ENCODE measurements at places on chromosomes 7 and 10.

GRCh38 chr7:19107356-19108146, 9.9 kb downstream of the TWIST1 start:
- DNase-seq = no peak

GRCh38 chr7:5194571-5194970, 4.5 kb downstream of the WIPI2 start:
- no peak for DNase-seq

DNA sequence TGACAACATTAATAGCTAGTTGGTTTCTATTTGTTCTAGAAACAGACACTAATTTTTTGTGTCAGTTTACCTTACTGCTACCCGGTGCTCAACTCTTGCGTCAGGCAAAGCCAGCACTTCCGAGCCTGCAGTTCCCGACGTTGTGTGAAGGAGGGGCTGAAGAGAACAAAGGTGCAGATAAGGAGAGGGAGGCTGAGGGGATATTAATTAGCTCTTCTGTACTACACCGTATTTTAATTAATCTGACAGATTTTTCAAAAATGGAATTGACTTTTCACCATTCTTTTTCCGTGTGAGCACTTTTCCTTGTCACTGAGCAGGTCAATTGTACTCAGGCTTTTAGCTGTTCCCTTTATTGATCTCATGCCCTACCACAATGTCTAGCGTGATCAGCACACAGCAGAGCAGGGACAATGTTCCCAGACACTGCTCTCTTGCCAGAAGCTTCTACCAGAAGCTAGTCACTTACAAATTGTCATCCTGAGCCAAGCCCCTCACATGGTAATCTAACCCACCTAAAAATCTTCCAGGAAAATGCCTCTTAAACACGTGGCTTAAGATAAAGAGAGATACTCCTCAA, 650.5 kb upstream of the MKI67 start:
- DNase-seq = no peak

DNA sequence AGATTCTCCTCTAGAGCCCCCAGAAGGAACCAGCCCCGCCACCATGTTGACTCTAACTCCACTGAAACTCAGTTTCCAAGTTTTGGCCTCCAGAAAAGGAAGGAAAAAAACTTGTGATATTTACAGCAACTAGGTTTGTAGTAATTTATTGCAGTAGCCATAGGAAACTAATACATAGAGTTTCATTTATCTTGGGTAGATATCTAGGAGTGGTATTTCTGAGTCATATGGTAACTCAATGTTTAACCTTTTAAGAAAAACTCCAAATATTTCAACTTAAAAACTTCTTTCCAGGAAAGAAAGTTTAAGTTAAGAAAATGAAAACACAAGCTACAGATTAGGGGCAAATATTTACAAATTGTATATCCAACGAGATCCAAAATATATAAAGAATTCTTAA, 576.7 kb downstream of the KCNMA1 start:
- no peak for DNase-seq
